Neural crest cell (in vitro differentiated cells): ENCODE measurements at places on chromosomes 12 and 14. TPM values are rescaled to one million over a fixed set of nuclear protein-coding genes. Genes with fewer than 3 reads are reported as not detected.

GRCh38 chr12:66733321-66733720 is 54.4 kb upstream of the GRIP1 start:
- no peak for DNase-seq

GRCh38 chr12:108320507-108321293 is 18.4 kb downstream of the CMKLR1 start:
- no peak for DNase-seq

DNA sequence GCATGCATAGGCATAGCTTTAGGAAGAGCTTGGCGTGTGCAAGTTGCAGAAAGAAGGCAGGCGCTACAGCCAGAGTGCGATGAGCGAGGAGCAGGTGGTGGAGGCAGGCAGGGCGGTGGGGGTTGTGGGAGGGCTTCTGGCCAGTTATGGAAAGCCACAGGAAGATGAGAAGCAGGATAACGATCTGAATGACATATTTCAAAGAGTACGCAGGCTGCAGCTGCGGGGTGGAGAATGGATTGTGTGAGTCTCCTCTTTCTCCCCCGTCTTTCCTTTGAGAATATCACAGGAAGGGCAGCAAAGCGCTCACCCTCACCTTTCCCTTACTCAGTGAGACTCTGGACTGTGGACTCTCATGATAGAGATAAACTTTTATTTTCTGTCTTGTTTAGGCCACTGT is 48.7 kb upstream of the PLXNC1 start:
- DNase-seq: no peak

DNA sequence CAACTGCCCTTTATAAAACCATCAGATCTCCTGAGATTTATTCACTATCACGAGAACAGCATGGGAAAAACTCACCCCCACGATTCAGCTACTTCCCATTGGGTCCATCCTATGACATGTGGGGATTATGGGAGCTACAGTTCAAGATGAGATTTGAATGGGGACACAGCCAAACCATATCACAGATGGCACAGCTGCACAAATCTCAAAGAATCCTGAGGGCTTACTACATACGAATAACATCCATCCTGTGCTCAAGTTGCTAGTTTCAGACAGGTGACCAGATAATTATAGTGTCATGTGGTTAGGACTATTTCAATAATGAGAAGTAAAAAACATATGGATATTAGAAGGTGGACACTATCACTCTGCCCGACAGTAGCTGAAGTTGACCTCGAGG is 211.2 kb downstream of the NUAK1 start:
- no peak for DNase-seq

- DNase-seq: no peak
Observed at GRCh38 chr12:93032758-93033157, 103.7 kb upstream of the EEA1 start.

The CCDC38 gene
- total RNA-seq: 0.18 TPM in 1 of 2 replicates, not detected in the other

DNA sequence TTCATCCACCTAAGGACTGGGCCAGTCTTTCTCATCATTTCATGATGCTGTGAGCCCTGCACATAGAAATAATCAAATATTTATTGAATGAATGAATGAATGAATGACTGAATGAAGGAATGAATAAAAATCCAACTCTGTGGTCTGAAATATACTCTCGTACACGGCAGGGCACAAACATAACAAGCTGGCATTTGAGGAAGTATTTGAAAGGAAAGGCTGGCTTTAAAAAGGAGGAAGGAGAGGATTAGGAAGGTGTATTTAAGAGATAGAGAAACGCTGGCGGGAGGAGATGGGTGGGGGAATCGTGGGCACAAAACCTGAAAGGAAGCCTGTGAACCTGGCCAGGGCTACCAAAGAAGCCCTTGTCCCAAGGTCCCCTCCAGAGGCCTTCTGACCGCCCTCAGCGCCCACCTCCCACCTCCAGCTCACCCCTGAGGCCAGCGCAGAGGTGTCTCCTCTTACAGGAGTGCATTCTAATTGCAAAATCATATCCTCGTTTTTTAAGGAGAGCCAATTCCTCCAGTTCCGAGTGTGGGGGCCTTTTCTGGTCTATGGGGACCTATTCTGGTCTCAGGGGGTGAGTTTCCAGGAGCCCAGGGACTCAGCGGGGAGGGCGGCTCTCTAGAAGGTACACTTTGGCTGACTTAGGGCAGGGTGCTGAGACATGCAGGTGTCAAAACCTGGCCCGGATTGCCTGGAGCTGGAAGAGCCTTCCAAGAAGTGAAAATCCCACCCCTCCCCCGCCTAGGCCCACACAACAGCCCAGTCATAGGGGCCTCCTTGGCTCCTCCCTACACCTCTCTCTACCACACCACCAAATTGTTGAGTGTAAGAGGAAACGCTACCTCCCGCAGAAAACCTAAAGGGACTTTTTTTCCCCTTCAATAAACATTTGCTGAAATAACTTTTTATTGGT is 8.7 kb upstream of the JDP2 start:
- DNase-seq: no peak

DNA sequence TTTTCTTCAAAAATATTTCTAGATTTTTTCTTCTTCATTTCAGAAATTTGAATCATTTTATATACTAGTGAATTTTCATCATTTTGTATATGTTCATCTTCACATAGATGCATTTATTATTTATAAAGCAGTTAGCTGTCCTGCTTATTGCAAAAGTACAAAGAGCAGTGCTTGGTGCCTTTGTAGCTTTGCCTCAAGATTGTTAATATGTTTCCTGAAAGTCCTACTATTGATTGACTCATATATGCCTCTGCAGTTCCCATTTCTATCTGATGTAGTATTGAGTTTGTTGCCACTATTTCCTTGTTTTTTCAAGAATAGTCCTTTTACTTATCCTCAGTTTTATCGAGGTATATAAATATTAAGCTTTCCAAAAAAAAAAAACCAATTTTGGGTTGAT is 89.7 kb downstream of the PDE3A start:
- DNase-seq: no peak

DNA sequence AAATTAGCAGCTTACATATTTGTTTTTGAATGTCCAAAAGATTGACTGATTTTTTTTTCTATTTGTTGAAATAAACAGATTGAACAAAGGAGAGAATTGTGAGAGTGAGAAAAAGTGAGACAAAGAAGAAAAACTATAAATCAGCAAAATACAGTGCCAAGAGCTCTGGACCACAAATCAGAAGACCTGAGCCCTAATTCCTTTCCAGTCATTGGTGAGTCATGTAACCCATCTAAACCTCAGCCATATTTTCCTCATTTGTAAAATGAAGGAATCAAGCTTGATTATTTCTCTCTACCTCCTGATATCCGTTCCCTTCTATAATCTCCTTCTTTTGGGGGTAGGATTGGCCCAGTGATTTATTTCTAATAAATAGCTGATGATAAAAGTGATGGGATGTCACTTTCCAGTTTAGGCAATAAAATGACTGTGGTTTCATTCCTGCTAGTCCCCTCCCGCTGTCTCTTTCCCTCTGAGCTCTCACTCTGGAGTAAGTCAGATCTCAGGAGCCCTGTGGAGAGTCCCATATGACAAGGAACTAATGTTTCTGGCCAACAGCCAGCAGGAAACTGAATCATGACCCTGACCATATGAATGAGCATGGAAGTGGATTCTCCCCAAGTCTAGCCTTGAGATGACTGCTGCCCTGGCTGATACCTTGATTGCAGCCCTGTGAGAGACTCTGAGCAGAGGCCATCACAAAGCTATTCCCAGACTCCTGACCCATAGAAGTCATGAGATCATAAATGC is 218.9 kb downstream of the ACSS3 start:
- DNase-seq: no peak

DNA sequence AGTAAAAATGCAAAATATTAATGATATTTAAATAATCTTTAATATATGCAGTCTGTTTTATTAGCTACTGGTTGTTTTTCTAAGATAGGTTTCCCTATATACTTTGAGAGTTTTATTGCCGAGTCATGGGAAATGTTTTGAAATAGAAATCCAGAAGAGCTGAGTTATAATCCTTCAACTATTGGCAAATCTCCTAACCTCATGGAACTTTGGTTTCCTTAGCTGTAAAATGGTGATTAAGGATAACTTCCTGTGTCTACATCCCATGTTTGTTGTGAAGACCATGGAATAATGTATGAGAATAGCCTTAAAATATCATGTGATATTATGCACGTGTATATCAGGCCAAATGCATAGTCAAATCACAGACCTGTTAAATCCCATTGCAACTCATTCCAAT is 51.0 kb downstream of the UNC79 start:
- no peak for DNase-seq

DNA sequence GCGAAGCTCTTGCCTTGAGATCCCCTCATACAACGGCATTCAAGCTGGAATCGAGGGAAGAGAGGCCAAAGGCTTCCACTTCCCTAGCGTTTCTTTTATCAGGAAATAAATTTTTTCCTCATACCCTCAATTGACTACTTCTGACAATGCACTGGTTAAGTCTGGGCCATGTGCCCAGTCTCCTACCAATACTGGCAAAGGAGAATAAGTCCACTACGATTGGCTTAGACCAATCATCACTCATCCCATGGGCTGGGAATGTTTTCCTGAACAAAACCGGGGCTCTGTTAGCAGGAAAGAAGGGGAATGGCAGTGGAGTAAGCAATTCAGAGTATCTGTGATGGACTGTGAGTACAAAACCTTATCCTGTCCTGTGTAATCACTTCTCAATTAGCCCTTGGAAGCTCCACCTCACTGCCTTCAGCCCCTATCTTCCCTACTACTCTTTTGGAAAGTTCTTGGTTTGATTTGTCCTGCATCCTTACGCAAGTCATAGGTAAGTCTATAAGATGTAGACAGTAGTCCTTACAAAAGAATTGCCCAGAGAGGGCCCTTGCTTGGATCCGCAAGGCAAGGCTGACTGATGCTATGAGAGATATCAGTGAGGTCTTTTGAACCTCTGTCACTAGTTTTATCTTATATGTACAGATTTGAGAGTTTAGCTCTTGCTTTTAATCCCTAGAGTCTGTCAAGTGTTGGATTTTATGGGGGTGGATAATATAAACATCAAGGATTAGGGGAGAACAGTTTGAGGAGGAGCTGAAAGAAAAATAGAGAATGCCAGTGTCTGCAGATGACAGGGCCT is 36.3 kb upstream of the CDK17 start:
- DNase-seq: no peak

DNA sequence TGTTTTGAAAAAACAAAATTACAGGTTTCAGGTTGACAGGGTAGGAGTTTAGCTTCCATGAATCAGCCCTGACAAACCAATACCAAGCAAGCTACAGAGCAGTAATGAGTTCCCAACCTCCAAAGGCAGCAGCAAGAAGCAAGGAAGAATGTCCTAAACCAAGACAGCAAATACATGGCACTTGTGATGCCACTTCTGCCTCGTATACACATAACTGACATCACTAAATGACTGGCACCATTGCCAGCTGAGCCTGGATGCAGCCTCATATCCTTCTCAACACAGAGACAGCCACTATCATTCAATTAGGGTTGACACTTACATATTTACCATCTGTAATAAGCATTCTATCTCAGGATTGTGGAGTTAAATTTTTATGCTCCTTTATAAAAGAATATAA is 35.0 kb upstream of the MDM1 start:
- no peak for DNase-seq

DNA sequence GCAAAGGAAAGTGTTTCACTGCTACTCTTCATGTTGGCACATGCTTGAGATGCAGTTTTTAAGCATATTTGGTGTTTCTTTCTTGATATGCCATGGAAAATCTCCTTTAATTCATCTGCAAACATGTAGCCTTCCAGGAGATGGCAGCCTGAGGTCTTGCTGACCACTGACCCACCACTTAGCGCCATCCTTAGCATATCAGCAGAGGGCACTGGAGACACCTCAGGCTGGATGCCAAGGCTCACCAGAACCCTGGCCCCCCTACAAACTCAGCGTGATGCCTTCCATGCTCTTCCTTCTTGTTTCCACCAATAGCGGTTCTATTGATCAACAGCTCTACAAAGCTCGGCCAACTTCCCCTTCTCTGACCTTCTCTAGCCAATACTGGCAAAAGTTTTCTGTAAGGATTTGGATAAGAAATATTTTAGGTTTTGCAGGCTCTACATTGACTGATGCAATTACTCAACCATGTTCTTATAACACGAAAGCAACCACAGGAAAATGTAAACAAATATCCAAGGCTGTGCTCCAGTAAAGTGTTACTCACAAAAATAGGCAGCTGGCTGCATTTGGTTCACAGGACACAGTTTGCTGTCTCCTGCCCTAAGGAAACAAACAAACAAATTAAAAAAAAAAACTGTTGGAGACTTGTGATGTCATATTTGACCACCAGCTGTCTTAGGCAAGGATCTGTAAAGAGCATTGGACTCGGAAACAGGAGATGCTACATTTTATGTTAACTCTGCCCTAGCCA is 209.7 kb downstream of the SLC15A4 start:
- DNase-seq: no peak
